ENCODE measurements at places on chromosomes 7 and 10. TPM values are rescaled to one million over a fixed set of nuclear protein-coding genes. Genes with fewer than 3 reads are reported as not detected.

DNA sequence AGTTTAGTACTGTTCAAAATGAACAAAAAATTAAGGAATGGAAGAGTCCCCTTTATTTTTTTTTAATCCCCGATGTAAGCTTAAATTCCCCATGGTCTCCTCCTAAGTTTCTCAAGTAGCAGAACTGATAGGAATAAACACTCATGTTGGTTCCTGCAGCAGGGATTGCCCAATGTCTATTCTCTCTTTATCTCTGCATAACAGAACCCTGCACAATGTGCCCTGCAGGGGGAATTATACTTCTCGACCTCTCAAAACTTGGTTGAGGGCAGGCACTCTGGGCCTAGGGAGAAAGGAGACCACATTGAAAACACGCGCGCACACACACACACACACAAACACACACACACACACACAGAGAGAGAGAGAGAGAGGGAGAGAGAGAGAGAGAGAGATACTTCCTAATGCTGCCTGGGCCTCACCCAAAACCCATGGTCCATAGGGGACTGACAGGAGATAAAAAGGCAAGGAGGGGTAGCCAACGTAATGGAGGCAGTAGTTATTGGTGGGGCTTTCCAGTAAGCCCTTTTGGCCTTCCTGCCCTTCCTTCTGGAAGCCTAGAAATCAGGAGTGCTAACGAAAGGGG lies 22.7 kb downstream of the JAZF1 start:
- no peak for DNase-seq

DNA sequence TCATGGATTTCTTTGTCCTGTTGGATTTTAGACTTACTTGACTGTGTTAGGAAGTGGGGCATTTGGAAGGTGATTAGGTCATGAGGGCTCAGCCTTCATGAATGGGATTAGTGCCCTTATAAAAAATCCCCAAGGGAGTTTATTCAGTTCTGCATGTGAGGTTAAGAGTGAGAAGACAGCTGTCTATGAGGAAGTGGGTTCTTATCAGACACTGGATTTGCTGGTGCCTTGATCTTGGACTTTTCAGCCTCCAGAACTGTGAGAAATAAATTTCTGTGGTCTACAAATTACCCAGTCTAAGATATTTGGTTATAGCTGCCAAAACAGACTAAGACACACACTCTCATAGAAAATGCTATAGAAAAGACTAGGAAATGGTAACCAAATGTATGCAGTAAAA lies 724.7 kb upstream of the FZD8 start:
- DNase-seq = no peak

- no peak for DNase-seq
These were observed 132.9 kb downstream of the CHN2 start for GRCh38 chr7:29327455-29327854.

RAPGEF5 gene
- 1.3 TPM for total RNA-seq

ZFAND4 gene
- total RNA-seq = 14.3 TPM

DNA sequence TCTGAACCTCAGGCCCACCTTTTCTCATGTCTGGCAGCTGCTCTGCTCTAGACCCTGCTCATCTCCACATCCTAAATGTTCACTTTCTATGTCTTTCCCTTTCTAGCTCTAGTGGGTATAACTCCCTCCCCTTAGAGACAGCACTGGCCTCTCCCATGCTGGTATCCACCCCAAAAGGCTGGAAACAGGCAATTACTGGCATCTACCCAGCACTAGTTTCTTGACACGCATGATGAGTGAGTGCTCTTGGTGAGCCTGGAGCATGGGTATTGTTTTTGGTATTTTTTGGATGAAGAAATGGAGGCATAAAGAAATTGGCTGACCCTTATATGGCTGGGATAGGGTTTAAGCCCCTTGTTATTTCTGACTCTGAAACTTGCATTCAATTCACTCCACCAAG lies 156.0 kb downstream of the EGFR start:
- DNase-seq = no peak
